ENCODE measurements at places on chromosomes 7 and 10. TPM values are rescaled to one million over a fixed set of nuclear protein-coding genes. Genes with fewer than 3 reads are reported as not detected.

GRCh38 chr7:11120068-11120664 lies 146.5 kb downstream of the PHF14 start:
- no peak for DNase-seq
- no peaks in the 10 kb centered on the region for H3K27me3 ChIP-seq
- H3K4me3 ChIP-seq, result no peak overlapping the region
- no peaks in the 10 kb centered on the region for H3K4me1 ChIP-seq

GRCh38 chr7:25762511-25763462 lies 389.2 kb upstream of the NFE2L3 start:
- H3K27me3 ChIP-seq, result peaks cover 76% of the 10 kb centered on the region
- no peak overlapping the region for H3K4me3 ChIP-seq
- no peak for DNase-seq
- H3K4me1 ChIP-seq, result no peaks in the 10 kb centered on the region
- no peak overlapping the region for H3K27ac ChIP-seq

- peaks cover 58% of the 10 kb centered on the region for H3K27me3 ChIP-seq
- H3K4me3 ChIP-seq, result no peak overlapping the region
Observed at GRCh38 chr10:47057471-47057870, 146.2 kb downstream of the PTPN20 start.

DNA sequence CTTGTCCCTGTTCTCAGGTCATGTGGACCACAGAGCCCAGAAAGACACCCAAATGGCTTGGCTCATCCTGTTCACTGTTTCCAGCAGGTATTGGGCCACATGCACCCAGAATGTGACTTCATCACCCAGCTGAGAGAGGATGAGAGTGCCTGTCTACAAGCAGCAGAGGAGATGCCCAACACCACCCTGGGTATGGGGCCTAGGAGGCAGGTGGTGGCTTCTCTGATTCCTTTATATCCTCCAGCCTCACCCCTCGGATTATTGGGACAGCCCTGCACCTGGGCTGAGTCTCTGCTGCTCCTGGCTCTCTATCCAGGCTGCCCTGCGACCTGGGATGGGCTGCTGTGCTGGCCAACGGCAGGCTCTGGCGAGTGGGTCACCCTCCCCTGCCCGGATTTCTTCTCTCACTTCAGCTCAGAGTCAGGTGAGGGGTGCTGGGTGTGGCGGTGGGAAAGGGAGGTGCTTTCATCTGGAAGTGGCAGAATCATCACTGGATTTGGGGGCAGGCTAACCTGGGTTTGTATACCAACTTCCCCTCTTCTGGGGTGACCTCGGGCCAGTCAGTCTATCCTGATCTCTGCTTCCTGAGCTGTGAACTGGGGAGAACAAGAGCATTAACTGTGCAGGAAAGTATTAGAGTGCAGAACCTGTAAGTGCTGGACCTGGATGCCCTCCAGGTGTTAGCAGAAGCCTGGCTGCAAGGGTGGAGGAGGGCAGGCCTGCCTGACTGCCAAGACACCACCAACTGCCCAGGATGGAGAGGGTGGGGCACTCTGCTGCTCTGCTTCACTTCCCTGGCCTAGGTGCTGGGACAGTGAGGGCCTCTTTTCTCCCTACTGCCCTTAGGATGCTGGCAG lies 5.2 kb downstream of the GHRHR start:
- no peak overlapping the region for H3K27ac ChIP-seq
- peaks cover 57% of the 10 kb centered on the region for H3K27me3 ChIP-seq
- no peaks in the 10 kb centered on the region for H3K4me1 ChIP-seq
- no peak overlapping the region for H3K4me3 ChIP-seq
- no peak for DNase-seq

- H3K36me3 ChIP-seq, result no peaks in the 10 kb centered on the region
- DNase-seq, result no peak
- H3K4me1 ChIP-seq, result no peaks in the 10 kb centered on the region
- no peak overlapping the region for H3K27ac ChIP-seq
Observed at GRCh38 chr7:135349746-135350145, 116.1 kb downstream of the STRA8 start.

GRCh38 chr10:50416881-50417280 lies 165.6 kb upstream of the ASAH2 start:
- peaks cover 11% of the 10 kb centered on the region for H3K4me1 ChIP-seq
- H3K27me3 ChIP-seq, result no peaks in the 10 kb centered on the region
- H3K4me3 ChIP-seq, result peak overlapping the region; percentile 83
- no peak overlapping the region for H3K27ac ChIP-seq
- no peaks in the 10 kb centered on the region for H3K36me3 ChIP-seq
- no peak for DNase-seq

Gene PDLIM1
- 98.1 TPM for total RNA-seq

Gene DNA2
- total RNA-seq, result 2.6 TPM

Gene TRIM73
- total RNA-seq, result 3.7 TPM

Gene NRF1
- 18.4 TPM for total RNA-seq
